AG08396 (cell line): ENCODE measurements at places on chromosomes 13 and 19.

GRCh38 chr13:48054601-48055000 is 17.1 kb downstream of the NUDT15 start:
- DNase-seq, result no peak

- peak; percentile 58 for DNase-seq
Measured at GRCh38 chr13:29925457-29926097, 75.2 kb upstream of the UBL3 start.

- DNase-seq, result no peak
Measured at GRCh38 chr19:5949792-5950305, 28.1 kb downstream of the RANBP3 start.

- no peak for DNase-seq
Measured at GRCh38 chr13:32752997-32753606, 166.8 kb downstream of the PDS5B start.

DNA sequence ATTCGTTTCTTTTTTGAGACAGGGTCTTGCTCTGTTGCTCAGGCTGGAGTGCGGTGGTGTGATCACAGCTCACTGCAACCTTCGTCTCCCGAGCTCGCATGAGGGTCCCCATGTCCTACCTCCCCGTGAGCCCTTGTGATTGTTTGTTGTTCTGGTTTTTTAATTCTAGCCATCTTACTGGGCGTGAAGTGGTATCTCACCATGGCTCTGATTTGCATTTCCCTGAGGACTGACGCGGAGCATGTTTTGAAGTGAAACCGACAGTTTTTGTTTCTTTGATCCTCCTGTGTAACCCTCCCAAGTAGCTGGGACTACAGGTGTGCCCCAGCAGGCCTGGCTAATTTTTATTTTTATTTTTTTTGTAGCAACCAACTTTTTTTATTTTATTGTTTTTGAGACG is 21.7 kb downstream of the GNG7 start:
- DNase-seq, result no peak

GRCh38 chr13:40483601-40484000 is 182.8 kb downstream of the FOXO1 start:
- DNase-seq, result no peak
